NCI-H1436 (cell line): ENCODE measurements at places on chromosomes 7 and 10.

DNA sequence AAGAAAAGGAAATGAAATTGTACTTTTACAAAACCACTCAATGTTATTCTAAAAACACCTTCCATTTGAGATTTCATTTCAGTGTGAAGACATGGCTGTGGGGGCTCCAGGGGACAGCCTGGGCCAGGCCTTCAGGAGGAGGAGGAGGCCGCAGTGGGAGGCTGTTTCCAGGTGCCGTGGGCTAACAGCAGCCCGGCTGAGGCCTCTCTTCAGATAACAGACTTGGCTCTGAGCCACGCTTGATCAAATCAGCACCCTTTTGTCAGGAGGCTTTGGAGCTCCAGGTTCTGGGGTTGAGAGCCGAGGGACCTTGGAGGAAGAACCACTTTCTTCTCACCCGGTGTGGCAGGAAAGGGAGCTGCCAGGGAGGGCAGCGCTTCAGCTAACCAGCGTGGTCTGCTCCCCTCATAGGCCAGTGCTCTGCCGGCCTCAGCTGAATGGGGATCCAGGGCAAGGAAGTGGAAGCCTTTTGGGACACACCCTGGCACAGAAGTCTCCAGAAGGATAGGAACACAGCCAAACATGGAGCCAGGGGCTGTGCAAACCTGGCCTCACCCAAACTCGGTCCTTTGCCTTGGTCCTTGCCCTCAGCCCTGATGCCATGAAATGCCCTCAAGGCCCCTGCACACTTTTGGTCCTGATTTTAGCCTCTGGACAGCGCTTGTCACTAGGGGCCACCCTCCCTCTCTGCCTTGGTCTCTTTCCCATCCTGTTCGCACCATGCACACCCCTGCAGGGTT, 23.5 kb upstream of the CHST15 start:
- DNase-seq = peak; percentile 68

DNA sequence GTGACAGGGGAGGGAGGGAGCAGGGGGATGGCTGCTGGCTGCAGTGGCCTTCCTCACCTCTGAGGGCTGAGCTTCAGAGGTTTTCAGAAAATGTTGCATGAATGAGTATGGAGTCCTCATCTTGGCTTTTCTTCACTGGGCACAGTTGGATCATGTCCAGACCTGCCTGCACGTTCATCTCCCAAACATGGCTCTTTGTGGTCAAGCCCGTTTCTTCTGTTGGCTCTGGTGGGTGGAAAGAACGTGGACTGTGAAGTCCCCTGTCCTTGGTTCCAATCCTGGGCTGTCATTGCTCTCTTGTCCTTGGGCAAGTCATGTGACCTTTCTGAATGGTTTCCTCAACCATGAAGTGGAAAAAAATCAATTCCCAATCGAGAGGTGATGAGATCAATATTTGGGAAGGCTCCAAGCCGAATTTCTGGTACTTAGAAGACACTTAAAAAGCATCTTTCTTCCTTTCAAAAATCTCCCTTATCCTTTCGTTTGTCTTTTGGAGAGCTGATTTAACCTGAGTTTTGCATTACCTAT, 34.5 kb downstream of the TSPAN14 start:
- DNase-seq = no peak

GRCh38 chr7:51543801-51544553, 227.4 kb upstream of the COBL start:
- DNase-seq = no peak

DNA sequence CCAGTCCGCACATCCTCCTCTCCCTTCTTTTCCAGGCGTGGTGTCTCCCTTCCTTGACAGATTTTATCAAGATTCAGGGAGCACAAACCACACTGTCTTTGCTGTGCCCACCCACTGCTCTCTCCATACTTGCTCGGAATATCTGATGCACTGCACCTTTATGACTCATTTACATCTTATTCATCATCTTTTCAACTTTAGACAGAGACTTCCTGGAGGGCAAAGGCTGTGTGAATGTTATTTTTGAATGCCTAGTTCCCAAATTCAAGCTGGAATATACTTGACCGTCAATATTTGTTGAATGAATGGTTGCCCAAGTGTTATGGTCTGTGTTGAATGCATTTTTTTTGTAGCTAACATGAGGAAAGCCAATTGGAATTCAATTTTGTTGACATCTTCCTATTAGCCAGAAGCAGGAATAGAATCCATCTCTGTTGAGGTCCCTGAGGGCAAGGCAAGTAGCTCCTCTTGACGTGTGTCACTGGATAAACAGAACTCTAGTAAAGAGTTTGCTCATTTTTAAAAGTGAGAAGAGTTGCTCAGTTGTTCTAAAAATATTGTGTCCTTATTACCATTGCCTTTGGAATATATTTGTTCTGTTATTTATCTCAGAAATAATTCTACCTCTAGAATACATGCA, 95.0 kb downstream of the KLF6 start:
- no peak for DNase-seq

DNA sequence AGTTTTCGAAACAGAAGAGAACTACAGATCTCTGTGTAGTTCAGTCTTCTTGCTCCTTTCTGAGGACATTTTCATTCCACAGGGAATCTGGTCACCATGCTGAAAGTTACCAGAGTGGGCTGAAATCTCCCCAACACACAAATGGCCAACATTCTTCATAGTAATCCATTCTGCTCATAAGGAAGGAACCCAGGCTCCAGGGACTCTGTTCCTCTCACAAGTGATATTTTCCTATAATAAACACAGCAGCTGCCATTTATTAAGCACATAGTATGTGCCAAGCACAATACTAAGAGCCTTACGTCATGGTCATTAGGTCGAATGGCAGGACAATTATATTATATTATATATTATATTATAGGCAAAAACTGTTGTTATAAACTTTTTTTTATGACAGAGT, 109.8 kb downstream of the RAB11FIP2 start:
- no peak for DNase-seq

GRCh38 chr10:27584302-27584701, 80.2 kb downstream of the RAB18 start:
- no peak for DNase-seq

GRCh38 chr10:101014230-101014884, 14.7 kb downstream of the LZTS2 start:
- peak; percentile 60 for DNase-seq

DNA sequence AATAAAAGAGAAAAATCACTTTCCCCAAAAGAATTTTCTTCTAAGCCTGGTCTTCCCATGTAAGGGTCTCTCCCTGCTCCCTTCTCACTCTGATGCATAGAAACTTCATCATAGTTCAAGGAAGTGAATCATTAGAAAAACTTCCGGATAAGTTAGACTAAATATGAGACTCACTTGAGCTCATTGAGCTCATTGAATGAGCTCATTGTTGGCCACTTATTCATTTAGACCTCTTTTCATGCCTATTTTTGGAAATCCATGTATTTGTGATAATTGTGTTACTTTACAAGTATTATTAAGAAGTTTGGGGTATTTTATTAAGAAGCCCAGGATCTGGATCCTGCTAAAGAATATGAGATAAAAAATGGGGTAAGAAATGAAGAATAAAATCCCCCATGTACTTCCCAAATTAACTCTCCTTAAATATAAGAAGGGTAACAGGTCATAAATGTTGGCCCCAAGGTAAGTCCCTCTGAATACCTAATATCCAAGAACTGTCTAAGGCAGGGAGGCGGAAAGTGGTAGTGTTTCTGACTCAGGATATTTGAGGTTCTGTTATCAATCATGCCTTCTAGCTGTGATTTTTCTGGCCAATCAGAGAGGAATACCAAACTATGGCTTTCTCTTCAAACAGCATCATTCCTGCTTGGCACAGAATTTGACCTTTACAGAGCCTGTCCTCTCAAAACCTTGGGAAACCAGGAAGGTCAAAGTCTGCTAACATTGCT, 236.5 kb upstream of the PTN start:
- DNase-seq = no peak

DNA sequence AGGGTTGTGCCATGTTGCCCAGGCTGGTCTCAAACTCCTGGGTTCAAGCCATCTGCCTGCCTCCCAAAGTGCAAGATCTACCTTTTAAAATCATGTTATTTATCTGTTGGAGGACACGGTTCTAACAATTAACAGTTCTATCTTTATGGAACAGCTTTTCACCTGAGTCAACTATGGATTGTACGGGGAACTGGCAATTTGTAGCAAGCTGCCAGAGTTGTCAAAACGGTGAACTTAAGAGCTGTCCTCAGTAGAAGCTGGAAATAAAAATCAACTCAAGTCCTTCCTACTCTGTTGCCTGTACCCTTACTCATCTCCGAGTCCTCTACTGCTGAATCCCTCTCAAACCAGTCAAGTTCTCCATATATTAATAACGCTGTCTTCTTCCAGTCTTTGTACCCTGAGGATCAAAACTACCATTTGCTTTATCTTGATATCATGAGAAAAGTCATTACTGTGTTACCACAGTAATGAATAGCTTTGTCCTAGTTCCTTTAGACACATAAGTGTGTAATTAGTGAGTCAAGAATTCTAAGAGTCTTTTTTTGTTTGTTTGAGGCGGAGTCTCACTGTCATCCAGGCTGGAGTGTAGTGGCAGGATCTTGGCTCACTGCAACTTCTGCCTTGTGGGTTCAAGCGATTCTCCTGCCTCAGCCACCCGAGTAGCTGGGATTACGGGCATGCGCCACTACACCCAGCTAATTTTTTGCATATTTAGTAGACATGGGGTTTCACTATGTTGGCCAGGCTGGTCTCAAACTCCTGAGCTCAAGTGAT, 28.2 kb downstream of the HBP1 start:
- no peak for DNase-seq

DNA sequence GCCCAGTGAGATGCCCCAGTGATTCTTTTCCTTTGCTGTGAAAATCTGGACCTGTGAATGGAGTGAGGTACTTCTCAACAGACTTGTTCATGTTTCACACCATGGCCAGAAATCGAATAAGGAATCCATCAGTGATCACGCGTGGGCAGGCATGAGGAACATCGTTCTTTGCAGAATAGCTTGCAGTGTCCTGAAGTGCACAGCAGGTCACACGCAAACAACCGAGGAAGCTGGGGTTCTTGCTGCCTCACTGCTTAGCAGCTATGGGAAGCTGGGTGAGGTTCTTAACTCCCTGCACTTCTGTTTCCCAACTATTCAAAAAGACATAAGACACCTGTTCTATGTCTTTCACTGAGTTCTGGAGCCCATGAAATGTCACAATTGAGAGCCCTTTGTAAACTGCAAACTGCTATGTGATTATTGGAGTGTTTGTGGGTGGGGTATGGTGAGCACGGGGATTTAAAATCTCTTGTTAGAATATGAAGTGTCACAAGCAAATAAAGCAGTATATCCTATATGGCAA, 253.4 kb downstream of the KIAA1217 start:
- no peak for DNase-seq

DNA sequence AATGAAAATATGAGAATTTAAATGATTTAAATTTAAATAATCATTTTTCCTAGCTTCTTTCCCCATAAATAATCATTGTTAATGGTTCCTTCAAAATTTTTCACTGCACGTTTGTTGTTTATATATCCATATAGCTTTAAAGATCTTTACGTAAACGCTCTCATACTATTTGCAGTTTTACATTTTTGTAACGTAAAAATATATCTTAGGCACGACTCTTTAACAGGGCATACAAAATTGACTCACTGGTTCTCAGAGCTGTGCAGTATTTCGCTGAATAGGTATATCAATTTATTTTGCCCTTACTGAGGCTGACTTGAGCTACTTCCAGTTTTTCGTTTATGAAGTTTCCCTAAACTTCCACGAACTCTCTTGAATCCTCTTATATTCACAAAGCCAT, 105.7 kb downstream of the LRRN3 start:
- DNase-seq = no peak

- no peak for DNase-seq
These were observed 7.4 kb upstream of the PTPRN2 start for GRCh38 chr7:158595068-158595467.

GRCh38 chr10:75456122-75456521, 24.7 kb downstream of the LRMDA start:
- DNase-seq = no peak

DNA sequence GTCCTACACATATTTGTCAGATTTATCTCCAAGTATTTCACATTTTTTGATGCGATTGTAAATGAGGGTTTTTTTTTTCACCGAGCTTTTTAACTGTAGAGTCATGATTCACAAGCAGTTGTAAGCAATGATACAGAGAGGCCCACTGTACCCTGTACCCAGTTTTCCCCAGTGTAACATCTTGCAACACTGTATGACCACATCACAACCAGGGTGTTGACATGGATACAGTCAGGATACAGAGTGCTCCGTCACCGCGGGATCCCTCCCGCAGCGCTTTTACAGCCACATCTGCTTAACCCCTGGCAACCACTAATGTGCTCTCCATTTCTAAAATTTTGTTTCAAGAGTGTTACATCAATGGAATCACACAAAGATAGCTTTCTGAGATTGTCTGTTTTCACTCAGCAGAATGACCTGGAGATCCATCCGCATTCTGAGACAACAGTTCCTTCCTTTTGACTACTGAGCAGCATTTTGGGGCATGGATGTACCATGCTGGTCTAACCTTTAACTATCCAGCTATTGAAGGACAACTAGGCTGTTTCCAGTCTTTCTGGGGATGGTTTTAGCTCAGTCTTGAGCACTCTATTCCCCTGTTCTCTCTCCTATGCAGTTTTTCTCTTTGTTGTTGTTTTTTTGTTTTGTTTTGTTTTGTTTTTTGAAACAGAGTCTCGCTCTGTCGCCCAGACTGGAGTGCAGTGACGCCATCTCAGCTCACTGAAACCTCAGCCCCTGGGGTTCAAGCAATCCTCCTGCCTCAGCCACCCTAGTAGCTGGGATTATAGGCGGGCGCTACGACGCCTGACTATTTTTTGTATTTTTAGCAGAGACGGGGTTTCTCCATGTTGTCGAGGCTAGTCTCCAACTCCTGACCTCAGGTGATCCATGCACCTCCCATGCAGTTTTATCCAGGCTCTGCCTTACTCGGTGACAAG, 25.9 kb downstream of the GPRIN2 start:
- DNase-seq = no peak

- no peak for DNase-seq
These were observed 67.8 kb upstream of the PCBD1 start for GRCh38 chr10:70956029-70956759.

GRCh38 chr7:30980194-30980593, 16.4 kb downstream of the GHRHR start:
- DNase-seq = no peak

GRCh38 chr7:2123360-2123759, 109.4 kb downstream of the MAD1L1 start:
- DNase-seq = peak; percentile 86

DNA sequence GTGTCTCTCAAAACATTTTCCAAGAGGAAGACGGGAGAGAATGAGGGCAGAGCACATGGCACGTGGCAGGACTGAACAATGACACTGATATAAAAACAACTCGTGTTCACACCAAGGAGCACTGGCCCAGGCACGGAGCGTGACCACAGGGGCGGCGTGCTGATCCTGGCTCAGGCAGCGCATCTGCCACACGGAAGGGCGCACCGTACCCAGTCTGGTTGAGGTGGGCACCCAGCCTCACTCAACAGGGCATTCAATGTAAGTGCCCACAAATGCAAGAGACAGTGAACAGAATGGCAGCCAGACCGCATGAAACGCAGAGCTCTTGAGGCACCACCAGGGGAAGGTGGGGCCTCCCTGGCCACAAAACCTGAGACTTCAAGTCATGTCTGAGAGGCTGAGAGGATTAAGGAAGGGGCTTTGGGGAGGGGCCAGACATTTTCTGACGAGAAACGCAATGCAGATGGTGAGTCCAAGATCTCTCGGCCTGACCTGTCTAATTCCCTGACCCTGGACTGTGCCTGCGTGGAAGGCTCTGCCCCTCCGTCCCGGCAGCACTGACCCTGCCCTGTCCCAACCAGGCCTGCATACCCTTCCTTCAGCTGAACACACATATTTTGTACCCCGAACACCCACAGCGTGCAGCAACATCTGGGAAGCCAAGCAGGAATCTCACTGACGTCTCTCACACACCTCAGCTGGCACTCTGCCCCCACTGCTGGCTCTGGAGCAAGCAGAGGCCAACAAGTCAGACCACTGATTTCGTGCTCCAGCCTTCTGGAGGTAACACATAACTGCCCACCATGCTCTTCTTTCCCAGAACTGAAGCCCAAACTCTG, 35.5 kb downstream of the VOPP1 start:
- no peak for DNase-seq
